ENCODE measurements at places on chromosomes 4 and X.

DNA sequence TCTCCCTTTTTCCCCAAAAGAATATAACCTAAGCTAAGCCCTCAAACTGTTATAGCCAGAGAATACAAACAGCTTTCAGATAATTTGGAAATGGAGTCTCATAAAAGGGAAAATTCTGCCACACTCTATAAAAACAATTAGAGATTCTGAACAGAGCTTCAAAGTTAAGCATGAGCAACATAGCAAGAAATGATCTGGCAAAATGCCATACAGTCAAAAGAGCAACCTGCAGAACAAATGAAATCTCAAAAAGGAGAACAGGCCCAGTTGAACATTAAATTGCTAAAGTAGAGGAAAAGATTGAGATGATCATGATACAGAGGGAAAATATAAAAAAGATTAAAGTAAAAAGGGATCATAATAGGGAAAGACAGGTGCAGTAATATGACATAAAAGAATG lies 250.5 kb downstream of the TLL1 start:
- no peak for DNase-seq

GRCh38 chrX:26762253-26762652 lies 546.3 kb downstream of the MAGEB5 start:
- DNase-seq: no peak

DNA sequence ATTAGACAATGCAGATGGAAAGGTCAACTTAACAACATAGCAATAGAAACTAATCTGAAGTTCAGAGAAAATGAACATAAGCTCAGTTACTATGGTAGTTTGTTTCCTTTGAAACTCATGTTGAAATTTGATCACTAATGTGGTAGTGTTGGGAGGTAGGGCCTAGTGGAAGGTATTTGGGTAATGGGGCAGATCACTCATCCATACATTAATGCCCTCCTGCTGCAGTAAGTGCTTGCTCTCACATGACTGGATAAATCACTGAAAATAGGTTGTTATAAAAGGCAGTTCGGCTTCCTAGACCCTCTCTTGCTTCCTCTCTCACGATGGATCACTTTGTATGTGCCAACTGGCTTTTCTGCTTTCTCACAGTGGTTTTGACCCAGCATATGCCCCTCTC lies 567.4 kb upstream of the GALNT7 start:
- no peak for DNase-seq

DNA sequence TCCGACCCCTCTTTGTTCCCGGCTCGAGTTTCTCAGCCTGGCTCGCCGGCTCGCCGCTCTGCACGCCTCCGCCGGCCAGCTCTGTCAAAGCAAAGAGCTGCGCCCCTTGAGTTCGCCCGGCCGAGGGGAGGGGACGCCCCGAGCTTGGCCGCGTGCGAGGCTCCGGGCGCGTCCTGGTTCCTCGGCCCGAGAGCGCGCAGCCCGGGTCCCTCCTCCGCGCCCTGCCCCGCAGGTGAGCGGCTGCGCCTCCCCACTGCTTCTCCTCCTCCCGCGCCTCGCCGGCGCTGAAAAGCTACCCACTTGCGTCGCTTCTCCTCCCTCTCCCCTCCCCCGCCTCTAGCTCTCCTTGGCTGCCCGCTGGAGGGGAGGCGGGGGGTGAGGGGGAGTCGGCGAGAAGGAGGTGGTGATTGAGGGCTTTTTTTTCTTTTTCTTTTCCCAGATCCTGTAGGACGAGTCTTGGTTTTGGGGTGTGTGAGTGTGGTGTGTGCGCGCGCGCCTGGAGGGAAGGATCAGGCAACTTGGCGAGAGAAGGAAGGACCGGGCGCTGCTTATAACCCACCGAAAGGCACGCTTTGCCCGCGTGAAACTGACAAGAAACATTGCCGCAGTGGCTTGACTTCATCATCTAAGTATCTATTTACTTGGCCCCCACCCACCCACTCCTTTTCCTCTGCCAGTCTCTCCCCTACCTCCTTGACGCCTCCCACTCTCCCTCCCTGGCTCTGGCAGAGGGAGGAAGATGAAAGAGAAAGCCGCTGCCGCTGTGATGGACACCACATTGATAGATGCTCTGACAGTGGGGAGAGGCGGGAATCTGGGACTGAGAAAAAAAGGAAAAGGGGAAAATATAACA lies at the start of gene LEF1:
TSS of gene LEF1 (minus strand) at position 262 of the 853 bp plus-strand sequence. CDS start 1,165 bp downstream, outside the sequence.
- peak; percentile 56 for DNase-seq

DNA sequence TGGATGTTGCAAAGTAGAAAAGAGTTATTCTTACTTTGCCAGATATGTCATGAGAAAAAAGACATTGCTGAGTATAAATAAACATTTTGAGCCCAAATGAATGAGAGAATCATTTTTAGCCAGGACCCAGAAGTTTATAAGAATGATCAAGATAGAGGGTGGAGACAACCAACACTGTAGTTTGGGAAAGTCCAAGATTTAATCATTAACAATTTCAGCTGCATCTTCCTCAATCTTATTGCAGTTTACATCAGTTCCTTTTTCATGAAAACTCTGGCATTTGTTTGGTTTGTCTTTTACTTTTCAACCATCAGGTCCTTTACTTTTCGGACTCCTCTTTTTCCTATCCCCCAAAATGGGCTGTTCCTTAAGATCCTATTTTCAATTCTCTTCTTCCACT lies 645.9 kb downstream of the ANKRD50 start:
- DNase-seq: no peak

GRCh38 chrX:37420756-37421155 lies 71.6 kb downstream of the PRRG1 start:
- no peak for DNase-seq

DNA sequence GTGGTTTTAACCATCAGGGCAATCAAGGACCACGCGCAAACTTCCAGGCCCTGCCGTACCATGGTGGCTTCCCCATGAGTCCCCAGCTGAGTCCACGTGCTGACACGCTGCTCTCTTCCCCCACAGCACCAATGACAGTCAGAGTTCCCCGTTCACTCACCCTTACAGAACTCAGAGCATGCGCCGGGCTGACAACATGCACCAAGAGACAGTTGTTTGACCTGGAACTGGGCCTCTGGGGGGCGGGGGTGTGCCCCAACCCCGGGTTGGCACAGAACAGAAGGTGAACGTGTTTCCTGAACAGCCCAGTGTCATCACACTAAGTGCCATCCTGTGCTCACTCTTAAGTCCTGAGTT lies 29.4 kb downstream of the IRF2 start:
- DNase-seq: peak; percentile 49

DNA sequence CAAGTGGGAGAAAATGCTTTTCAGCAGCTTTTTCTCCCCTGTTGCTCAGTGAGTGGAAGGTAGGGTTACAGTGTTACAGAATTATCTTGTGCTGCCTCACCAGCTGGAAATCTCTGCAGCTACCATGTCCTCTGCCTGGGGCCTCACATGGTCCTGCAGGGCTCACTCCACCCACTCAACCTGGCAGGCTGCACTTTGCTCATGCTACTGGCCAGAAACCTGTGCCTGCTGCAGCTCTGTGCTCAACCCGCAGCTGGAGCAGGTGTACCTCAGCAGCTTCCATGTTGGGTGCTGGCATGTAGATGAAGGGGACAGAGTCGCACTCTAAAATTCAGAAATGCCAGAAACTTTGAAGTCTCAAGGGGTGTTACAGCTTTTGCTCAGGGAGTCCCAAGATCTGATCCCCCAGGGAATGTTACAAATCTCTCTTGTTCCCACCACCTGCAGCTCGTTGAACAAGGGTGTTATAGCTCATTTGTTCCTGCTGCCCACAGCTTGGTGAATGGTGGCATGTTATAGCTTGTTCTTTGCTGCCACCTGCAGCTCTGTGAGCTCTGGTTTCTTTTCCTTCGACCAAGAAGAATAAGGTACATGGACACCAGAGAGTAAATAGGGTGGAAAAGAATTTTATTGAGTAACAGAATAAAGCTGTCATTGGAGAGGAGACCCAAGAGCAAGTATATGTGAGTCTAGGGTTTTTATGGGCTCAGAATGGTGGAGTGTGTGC lies 845.8 kb downstream of the TECRL start:
- DNase-seq: no peak

DNA sequence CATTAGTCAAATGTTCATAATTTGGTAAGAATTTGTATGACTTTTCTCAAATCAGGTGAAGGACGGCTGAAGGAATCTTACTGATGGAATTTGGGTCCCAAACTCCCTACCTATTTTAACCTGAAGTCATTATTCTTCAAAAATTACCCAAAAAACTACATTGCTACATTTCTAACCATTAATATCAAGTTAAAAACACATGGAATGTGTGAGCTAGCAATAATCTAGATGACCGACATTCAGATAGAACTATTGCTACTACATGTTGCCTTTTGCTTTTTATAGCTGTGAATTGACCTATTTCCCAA lies 25.3 kb upstream of the WWC2 start:
- DNase-seq: no peak

- no peak for DNase-seq
Measured at GRCh38 chr4:9979101-9979701, 42.1 kb downstream of the SLC2A9 start.

- DNase-seq: no peak
Measured at GRCh38 chrX:90883479-90883878, 551.2 kb upstream of the PABPC5 start.

DNA sequence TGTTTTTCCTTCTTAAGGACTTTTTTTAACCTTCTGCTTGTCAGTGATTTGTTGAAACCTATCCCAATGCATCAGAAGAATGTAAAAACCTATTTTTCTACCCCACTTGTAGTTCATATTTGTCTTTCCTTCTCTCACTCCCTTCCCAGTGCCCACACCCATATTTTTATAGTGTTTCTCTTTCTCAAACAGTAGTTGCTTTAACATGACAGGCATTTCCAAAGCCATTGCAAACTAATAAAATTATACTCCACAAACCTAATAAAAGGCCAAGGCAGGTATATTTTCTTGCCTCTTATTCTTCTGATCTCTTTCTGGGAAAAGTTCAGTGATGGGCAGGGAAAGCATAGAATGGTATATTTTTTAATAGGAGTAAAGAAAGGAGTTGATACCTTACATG lies 35.7 kb upstream of the FHDC1 start:
- DNase-seq: no peak

DNA sequence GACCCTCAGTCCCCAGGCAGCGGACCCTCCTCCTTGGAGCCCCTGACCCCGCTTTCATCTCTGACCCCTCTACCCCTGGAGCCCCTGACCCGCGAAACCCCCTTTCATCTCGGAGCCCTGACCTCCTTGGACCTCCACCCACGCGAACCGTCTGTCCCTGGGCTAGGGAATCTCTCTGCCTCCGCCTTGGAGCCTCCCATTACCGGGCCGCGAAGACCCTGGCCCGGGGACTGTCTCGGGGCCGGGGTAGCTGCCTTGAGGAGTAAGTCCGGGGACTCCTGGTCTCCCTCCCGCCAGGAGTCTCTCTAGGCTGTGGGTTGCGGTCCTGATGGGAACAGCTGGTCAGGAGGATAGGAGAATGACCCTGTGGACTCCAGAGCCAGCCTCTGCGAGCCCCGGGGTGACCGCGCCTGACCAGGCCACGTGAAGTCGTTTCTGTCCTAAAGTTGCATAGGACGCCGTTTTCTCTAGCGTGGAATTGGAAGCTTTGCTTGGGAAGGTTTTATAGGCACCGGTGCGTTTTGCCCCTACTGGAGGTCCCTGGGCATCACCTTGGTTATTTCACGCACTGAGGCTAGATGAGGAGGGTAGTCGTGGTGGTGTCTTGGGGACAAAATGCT lies 824 bp downstream of the TBC1D14 start:
- no peak for DNase-seq

DNA sequence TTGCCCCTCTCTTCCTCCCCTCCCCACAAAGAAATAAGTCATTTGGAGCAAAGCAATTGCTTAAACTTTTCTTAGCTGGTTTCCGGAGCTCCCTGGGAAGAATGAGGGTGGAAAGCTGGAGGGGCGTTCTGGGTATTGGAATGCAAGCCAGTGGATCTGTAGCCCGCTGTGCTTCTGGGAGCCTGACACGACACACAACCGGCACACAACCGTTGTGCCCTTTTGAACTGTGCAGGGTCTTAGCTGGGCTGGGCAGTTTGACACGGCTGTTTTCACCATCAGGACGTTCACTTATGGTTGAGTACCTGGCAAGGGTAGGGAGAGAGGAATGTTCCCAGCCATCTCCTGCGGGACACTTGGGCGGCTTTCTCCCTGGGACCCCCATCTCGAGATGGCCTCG lies 38.3 kb downstream of the SHROOM2 start:
- DNase-seq: no peak

GRCh38 chrX:10484683-10485247 lies 135.6 kb downstream of the MID1 start:
- DNase-seq: no peak

DNA sequence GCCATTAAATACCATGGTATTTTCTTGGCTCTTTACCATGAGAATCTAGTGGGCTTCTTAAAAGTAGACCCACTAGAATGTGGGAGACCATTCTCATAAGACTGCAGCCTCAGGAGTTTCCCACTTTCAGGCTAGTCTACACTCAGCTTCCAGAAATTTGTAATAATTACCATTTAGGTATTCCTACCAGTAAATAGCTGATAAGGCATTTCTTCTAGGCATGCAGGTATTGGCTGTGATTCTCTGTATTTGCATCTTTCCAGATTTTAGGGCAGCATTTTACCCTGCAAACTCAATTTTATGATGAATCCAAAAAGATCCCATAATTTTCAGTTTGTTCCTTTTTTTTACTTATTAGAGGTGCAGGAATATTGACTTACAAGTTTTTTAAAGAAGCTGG lies 496.6 kb downstream of the TRAM1L1 start:
- no peak for DNase-seq

DNA sequence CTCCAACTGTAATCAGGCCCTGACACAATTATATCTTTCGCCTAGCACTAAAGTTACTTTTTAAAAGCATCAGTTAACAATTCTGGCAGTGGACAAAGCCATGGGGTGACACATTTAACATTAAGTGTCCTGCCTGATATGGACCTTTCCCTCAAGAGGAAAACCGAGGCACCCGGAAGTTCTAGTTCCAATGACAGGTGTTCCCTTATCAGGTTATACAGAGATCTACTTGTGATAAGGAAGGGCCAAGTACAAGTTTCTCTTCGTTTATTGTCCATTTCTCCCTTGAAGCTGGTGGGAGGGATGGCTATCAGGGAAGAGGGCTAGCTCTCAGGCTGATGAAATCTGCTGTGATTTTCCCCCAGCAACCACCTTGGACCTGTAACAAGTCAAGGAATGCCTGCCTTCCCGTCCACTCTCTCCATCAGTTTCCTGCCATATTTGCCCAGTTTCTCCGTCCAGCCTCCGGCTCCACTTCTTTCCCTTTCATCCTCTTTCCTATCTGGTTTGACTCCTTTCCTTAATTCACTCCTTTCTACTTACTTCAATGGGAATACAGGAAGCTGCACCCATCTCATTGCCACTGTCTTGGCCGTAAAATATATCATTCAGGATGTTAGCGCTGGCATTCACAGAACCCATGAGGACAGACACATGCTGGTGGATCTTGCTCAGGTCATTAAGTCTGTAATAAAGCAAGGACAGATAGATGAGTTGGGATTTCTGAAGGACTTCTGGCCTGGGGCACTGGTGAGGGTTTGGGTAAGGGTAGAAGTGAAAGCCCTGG lies 95.0 kb downstream of the DGKK start:
- no peak for DNase-seq
